ENCODE measurements at places on chromosomes 3 and 15.
A peak's percentile ranks its signal among the peaks of the same experiment; 100 is the strongest.

- no peak for DNase-seq
These were observed 107.9 kb downstream of the FMN1 start for GRCh38 chr15:33086500-33087121.

- DNase-seq, result no peak
These were observed 82.9 kb downstream of the NR1D2 start for GRCh38 chr3:24027946-24028345.

DNA sequence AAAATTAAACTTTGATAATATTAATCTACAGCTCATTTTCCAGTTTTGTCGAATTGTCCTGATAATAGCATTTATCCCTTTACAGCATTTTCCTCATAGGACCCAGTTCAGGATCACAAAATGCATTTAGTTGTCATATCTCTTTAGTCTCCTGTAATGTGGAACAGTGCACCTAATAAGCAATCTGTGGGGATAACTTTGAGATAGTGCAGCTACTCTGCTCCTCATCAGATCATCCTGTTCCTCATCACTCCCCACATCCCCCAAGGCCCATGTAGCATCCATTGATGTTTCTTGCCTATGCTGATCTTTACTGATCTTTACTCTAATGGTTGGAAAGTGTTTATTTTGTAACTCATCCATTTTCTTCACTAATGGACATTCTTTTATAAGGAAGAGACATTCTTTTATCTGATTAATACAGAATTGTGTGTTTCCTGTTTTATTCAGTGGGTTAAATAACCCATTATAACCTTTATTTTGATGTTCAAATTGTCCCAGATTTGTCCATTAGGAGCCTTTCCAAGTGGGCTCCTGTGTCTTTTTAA is 7.5 kb downstream of the RNF111 start:
- DNase-seq, result no peak

GRCh38 chr3:197846491-197846890 is 55.4 kb downstream of the LRCH3 start:
- DNase-seq, result no peak

- DNase-seq, result no peak
These were observed 10.8 kb downstream of the CMTM8 start for GRCh38 chr3:32249184-32249782.

DNA sequence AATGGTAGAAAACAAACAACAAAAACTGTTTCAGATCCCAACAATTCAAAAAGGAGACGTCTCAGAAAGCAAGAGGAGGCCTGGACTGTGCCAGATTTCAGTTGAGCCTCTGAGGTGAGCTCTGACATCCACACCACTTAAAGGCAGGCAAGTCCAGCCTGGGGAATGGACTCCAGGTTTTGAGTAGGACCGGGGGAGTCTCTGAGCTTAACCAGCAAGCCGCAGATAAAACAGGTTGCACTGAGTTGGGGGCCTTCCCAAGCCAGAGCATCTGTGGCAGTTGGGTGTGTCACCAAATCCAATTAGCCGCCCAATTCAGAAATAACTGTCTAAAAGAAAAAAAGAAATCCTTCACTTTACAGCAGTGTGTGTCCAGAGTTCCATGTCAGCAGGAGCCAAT is 54.7 kb downstream of the OXNAD1 start:
- DNase-seq, result no peak

DNA sequence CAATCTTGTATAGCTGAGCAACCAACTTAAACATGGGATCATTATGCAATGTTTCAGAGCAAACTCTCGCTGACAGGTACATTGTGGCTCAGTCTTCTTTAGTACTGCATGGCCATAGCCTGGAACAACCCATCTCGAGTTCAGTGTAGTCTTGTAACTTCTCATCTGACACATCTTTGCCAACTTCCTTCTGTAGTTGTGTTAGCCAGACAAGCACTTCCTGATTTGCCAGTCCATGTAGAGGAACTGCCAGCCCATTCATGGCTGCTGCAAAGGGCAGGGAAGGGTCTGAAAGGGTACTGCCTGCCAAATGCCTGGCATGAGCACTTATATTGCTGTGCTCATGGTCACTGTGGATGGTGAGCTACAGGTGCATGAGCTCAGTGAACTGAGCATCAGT is 49.2 kb upstream of the CCDC54 start:
- no peak for DNase-seq

- DNase-seq, result peak; percentile 83
These were observed 708 bp downstream of the DCAF1 start for GRCh38 chr3:51498876-51499738.

- DNase-seq, result no peak
These were observed 494.2 kb downstream of the FOXP1 start for GRCh38 chr3:71089271-71089847.

GRCh38 chr3:71984843-71985613 is 200.1 kb upstream of the PROK2 start:
- DNase-seq, result no peak

DNA sequence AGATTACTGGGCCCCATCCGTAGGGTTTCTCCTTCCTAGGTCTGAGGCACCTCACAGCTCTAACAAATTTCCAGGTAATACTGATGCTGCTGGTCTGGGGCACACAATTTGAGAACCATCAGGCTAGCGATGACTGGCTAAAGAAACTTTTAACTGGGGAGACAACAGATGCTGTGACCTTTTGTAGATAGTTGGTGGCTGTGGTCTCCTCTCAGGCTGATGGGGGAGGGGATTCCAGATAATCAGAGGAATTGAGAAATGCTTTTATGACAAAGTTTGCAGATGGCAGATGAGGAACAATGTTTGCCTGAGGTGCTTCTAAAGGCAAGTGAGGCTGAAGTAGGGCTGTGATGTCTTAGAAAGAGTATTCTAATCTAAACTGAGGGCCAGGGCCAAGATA is 13.8 kb upstream of the CCR9 start:
- no peak for DNase-seq

- DNase-seq, result no peak
These were observed 674.0 kb downstream of the ZBBX start for GRCh38 chr3:166706094-166706493.

- no peak for DNase-seq
These were observed 35.8 kb downstream of the ATP2B2 start for GRCh38 chr3:10469441-10470119.

DNA sequence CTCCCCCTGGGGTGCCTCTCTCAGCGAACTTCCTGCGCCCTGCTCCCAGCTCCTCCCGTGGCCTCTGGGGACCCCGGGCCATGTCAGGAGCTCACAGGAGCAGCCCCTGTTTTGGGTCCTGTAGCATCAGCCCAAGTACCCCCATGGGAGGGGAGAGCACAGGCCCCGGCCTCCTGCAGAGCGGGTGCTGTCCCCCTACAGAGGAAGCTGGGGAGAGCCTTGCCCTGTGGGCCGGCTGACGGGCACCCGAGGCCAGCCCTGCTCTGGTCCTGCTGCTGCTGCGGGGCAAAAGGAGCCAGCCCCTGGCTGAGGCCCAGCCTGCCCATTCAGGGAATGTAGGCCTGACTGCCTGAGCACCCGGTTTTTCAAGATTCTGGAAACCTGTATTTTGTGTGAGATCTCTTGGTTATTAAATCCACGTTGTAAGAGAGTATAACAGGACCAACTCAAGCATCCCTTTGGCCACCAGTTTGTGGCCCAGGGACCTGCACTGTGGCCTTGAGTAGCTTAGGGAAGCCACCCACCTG is 12.4 kb downstream of the PLXNA1 start:
- no peak for DNase-seq

- DNase-seq, result no peak
These were observed 61.9 kb downstream of the REC114 start for GRCh38 chr15:73504885-73505284.

DNA sequence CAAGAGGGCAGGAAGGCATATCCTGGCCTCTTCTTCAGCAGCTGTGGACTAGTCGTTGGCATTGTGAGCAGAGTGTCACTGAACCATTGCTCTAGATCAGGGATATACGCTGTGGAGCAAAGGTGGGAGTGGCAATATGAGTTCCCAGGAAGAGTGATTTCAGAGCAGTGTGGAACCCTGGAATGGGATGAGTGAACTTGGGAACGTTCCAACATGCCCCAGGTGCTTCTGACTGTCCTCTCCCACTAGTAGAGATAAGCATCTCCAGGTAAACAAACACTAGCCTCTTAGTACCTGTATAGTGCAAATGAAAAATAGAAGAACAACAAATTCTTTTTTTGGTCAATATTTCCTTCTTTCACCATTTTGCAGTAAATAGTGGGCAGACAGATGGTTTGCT is 123.6 kb upstream of the VEPH1 start:
- no peak for DNase-seq

GRCh38 chr3:109984976-109985375 is 647.6 kb upstream of the DPPA4 start:
- DNase-seq, result no peak

- DNase-seq, result no peak
These were observed 91.0 kb downstream of the FOXP1 start for GRCh38 chr3:71492566-71492965.
